ENCODE measurements at places on chromosomes 11 and 22.
A peak's percentile ranks its signal among the peaks of the same experiment; 100 is the strongest.

DNA sequence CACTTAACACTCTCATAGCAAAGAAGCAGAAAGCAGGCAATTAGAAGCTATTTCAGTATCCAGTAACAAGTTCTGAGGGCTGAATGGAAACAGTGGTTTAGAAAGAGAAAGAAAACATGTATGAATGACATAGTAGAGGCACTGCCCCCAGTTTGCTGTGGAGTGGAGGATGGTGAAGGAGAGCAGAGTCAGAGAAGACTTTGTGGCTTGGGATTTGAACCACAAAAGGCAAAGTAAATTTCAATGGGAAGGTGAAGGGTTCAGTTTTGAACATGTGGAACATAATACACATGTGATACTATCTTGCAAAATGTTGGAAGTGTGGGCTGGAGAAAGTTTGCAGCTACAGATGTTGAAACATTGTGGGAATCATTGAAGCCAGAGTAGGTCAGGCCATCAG, 81.4 kb downstream of the SNX19 start:
- DNase-seq = no peak

DNA sequence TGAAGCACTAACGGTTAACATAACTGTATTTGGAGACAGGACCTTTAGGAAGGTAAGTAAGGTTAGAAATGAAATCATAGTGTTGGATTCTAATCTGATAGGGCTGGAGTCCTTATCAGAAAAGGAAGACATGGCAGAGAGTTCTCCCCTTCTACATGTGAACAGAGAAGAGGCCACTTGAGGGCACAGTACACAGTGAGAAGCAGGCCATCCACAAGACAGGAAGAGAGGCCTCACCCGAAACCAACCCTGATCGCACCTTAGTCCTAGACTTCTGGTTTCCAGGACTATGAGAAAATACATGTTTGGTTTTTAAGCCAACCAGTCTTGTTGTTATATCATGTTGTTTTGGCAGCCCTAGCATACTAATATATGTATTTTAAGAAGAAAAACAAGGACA, 170.0 kb downstream of the LRRC4C start:
- no peak for DNase-seq

DNA sequence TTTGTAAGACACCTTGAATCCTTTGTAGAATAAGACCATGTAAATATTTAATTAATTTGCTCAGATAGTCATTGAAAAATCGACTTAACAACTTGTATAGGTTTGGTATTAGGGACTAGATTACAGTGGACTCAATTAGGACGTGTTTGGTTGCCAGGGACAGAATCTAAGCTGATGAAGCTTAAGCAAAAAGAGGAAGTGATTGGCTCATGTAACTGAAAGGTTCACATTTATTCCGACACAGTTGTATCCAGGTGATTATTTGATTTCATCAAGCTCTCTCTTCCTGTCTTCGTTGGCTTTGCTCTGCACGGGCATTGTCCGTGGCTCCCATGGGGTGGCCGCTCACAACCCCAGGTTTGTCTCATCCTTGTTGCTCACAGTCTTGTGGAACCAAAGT, 146.4 kb downstream of the C11orf91 start:
- DNase-seq = no peak

DNA sequence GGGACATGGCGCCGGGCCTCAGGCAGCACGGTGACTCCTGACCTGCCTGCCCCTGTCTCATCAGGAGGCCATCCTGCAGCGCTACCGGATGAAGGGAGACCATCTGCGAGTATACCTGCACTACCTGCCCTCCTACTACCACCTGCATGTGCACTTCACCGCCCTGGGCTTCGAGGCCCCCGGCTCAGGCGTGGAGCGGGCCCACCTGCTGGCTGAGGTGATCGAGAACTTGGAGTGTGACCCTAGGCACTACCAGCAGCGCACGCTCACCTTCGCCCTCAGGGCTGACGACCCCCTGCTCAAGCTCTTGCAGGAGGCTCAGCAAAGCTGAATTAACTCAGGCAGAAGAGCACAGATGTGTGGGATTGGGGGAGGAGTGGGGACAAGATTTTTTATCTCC, 10.2 kb upstream of the ST3GAL4 start:
- no peak for DNase-seq

DNA sequence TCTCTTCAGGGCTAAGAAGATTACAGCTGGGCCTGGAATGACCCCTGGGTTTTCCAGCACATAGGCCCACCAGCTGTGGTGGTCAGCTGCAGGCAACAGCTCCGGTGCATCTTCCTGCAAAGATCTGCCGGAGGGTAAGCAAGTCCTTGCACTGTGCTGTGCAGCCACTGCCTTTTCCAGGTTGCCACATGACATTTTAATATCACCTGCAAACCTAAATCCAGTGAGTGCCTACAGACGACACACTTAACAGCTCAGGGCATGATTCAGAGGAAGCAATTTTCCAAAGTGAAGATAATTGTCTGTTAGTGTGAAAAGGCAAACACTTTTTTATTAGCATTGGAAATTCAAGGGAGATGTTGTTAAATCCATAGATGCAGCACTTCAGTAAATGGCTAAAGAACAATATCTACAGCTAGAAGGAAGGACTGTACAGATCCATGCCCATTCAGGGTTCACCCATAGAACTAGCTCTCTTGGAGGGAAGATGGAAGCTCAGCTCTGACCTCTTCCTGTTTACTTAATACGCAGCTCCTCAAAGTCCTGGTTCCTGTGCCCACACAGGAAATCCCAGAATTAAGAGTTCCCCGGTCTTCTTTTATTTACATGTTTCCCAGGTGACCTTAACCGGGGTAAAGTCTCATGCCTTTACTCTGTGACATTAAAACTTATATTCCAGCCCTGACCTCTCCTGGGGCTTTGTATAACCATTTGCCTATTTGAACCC, 13.3 kb upstream of the NRIP3 start:
- DNase-seq = no peak

GRCh38 chr11:132312701-132313111, 942.3 kb downstream of the NTM start:
- no peak for DNase-seq

GRCh38 chr11:68043349-68044144, 4.7 kb downstream of the TCIRG1 start:
- no peak for DNase-seq

DNA sequence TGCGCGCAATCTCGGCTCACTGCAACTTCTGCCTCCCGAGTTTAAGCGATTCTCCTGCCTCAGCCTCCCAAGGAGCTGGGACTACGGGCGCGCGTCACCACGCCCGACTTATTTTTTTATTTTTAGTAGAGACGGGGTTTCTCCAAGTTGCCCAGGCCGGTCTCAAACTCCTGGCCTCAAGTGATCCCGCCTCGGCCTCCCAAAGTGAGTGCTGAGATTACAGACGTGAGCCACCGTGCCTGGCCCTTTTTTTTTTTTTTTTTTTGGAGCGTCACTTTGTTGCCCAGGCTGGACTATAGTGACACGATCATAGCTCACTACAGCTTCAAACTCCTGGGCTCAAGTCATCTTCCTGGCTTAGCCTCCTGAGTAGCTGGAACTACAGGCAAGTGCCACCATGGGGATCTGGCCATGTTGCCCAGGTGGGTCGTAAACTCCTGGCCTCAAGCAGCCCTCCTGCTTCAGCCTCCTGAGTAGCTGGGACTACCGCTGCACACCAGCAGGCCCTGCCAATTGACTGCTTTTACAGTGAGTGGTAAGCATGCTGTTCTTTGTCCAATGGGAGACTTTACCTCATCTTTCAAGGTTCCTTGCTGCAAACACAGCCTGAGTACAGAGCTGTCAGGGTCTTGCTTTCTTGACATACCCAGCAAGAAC, 600 bp upstream of the CENPM start:
- no peak for DNase-seq

GRCh38 chr11:9739123-9739900, 75.4 kb downstream of the SWAP70 start:
- DNase-seq = no peak

DNA sequence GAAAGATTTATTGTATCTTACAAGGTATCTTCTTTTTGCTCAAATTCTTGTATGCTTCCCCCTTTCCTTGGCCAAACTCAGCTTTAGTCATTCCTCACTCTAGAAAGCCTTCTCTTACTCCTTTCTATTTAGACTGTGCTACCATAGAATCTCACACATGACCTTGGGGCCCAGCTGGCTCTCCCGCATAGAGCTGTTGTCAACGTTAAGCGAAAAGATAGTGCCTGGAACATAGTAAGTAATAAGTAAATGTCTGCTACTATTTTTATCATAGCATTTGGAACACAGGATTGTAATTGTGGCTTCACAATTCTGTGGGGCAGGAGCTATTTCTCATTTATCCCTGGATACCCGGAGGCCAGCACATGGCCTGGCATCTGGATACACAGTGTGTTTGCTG, 38.9 kb upstream of the OR4B1 start:
- no peak for DNase-seq

DNA sequence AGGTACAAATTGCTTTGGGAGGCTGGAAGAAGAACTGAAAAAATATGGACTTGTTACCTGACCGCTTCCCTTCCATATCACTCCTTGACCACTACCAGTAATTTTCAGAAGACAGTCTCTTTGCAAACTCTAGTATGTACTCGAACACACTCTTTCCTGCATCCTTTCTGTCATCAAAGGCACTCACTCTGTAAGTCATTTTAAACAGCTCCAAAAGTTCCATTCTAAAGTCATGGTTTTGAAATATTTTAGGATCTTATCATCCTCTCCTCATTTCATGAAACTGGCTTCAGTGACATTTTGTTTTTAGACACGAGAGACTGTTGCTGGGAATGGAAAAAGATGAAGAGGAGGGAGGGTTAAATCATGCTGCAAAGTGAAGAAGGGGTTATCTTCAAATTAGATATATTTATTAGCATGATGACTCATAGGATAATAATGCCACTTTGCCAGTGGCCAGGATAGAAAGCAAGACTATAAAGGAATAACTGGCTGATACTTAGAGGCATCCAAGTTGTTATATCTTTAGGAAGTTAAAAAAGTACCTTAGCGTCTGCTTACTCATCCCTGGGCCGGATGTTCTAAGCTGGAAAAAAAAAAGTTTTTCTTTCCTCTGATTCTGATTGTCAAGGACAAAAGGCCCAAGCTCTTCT, 549.3 kb downstream of the METTL15 start:
- no peak for DNase-seq

DNA sequence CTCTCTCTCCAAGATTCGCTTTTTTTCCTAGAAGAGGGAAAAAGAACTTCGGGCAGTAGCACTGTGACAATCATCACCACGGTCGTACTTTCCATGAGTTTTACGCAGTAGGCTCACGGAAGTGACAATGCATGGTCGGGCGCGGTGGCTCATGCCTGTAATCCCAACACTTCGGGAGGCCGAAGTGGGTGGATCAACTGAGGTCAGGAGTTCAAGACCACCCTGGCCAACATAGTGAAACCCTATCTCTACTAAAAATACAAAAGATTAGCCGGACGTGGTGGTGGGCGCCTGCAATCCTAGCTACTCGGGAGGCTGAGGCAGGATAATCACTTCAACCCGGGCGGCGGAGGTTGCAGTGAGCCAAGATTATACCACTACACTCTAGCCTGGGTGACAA, 23.4 kb downstream of the GRAP2 start:
- DNase-seq = no peak

DNA sequence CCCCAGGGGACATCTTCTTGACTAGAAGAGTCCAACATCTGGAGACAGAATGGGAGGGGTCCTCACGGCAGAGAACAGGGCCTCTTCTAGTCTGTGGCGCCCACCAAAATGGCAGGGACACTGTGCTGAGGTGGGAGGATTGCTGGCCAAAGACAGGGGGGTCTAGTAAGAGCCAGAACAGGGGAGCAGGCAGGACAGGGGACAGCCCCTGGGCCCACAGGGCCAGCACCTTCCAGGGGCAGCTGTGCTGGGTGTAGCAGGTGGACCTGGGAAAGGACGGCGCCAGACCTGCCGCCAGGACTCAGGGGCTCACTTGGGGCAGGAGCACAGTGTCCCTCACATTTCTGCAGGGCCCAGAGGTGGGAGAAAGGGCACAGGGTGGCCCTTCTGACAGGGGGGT, 858 bp upstream of the APOBEC3A start:
- no peak for DNase-seq

GRCh38 chr22:26477341-26477731, 6.2 kb downstream of the HPS4 start:
- DNase-seq = no peak

GRCh38 chr22:36329254-36330078, 58.3 kb downstream of the MYH9 start:
- DNase-seq = peak; percentile 83

DNA sequence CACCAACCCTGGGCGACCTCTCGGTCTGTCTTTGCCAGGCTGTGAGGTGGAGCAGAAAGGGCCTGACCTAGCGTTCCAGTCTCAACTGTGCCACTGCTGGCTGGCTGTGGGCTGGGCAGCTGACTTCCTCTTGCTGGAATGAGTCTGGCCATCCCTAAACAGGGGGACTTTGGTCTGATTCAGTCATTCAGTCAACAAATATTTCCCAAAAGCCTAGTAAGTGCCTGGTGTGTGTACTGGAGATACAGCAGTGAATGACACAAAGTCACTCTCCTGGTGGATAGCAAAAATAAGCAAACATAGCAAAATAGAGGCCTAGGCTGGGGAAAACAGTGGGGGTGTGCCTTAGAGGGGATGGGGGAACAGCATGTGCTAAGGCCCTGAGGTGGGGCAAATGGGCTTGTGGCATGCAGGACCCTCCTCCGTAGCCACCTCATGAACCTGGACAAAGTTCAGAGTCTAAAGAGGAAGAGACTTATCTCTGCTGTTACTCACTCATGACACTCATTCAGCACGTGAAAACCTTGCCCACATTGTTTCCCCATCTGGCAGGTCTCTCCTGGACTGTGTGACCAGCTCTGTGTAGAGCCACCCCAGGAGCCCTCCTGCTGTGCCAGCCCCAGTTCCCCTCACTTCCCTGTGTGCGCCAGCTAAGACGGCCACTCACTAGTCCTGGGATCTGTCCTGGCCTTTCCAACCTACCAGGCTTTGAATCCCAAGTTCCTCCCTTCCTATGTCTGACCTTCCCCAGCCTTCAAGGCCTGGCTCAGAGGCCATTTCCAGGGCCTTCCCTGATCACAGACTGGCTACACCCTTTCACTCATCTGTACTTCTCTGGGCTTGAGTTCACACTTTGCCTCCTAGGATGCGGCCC, 4.7 kb downstream of the GUCD1 start:
- no peak for DNase-seq

DNA sequence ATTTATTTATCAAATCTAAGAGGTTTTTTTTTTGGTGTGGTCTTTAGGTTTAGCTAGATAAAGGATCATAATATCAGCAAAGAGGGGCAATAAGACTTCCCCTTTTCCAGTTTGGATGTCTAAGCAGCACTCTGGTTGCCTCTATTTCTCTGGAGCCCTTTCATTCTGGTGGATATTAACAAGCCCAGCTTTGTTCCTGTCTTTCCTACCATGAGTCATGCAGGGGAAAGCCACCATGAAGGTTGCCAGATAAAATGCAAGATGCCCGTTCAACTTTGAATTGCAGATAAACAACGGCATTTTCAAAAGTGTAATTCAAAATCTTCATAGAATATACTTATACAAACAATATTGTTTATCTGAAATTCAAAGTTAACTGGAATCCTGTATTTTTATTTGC, 143.6 kb downstream of the ADAMTS15 start:
- DNase-seq = no peak

DNA sequence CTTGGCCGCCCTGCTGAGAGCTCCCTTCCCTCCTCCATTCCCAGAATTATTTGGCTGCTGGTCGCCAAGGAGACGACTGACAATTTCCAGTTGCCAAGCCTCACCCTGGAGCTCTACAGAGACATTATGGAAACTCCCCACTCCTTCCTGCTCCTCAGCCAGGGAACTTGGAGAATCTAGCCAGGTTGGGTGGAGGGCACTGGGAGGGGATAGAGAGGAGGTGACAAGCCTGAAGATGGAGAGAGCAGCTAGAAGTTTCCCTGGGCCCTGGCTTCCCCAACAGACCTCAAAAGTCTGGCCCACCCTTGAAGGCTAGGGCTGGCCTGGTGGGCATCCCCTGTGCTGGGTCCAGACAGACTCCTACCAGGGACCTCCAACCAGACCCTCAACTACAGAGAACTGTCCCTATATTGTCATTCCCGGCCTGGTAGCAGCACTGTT, 6.7 kb upstream of the VSIG10L2 start:
- no peak for DNase-seq

Measured in activated T-cell treated with anti-CD3 and anti-CD28 coated beads, Interleukin-2, amount 50 U/mL, for 72 hours (primary cell).